ENCODE measurements at places on chromosomes 5 and 9. TPM values are rescaled to one million over a fixed set of nuclear protein-coding genes. Genes with fewer than 3 reads are reported as not detected.

The DMRT3 gene
- total RNA-seq: not detected

The SPINK1 gene
- not detected for total RNA-seq

The SLC36A2 gene
- total RNA-seq: not detected

The SPATA6L gene
- total RNA-seq: 21.2 TPM

The UNC5A gene
- total RNA-seq: 7.8 TPM

The TRAF1 gene
- 0.85 TPM for total RNA-seq

The MSX2 gene
- total RNA-seq: not detected

The LYSMD3 gene
- total RNA-seq: 14.0 TPM

The TAS2R1 gene
- not detected for total RNA-seq

The SUSD1 gene
- 14.9 TPM for total RNA-seq

The NCS1 gene
- 58.6 TPM for total RNA-seq

The ARSK gene
- 5.6 TPM for total RNA-seq

The IL9 gene
- total RNA-seq: not detected

The LCN12 gene
- 1.1 TPM for total RNA-seq

Data from A673 (cell line).